Left colon (tissue), 2 donors: ENCODE measurements at places on chromosomes 4 and X. TPM values are rescaled to one million over a fixed set of nuclear protein-coding genes. Genes with fewer than 3 reads are reported as not detected.
A peak's percentile ranks its signal among the peaks of the same experiment; 100 is the strongest.

DNA sequence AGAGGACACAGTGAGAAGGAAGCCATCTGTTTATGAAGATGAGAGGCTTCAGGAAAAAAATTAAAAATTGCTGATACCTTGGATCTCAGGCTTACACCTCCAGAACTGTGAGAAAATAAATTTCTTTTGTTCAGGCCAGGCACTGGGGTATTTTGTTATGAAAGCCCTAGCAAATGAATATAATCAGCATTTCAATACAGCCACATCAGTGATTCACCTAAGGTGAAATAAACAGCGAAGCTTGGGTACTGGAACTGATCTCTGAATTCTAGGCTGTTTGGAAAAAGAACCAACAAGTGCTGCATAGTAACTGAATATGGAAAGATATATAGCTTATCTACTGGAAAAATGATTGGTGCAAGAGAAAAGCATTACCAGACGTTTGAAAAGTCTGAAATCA, 88.5 kb downstream of the PDS5A start:
- DNase-seq, result no peak

DNA sequence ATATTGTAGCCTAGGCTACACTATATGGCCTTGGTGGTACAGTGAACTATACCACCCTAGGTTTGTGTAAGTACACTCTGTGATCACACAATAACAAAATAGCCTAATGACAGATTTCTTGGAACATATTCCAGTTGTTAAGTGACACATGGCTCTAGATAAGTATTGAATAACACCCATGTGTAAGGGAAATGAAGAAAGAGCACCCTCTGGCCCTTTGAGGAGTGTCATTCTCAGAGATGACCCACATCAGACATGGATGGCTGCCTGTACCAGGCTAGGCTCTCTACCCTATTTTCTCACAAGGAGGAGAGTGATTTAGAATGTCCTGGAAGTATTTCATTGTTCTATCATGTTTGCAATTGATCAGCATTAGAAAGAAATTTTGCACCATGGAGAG, 61.7 kb downstream of the HAND2 start:
- no peak for DNase-seq

DNA sequence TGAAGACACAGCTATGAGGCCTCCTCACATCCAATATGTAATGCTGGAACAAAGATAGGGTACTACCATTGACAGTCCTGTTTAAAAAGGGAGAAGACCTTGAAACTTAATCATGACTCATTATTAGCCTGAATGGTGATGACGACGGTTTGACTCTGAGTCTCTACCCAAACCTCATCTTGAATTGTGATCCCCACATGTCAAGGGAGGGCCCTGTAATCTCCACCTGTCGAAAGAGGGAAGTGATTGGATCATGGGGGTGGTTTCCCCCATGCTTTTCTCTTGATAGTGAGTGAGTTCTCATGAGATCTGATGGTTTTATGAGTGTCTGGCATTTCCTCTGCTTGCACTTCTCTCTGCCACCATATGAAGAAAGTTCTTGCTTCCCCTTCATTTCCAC, 395.3 kb upstream of the CPEB2 start:
- DNase-seq, result no peak

GRCh38 chr4:145179281-145179860, 1.0 kb downstream of the OTUD4 start:
- DNase-seq, result peak; percentile 82

- no peak for DNase-seq
Measured at GRCh38 chr4:42067264-42067663, 76.9 kb downstream of the SLC30A9 start.

- no peak for DNase-seq
Measured at GRCh38 chrX:79161655-79162054, 17.2 kb downstream of the GPR174 start.

DNA sequence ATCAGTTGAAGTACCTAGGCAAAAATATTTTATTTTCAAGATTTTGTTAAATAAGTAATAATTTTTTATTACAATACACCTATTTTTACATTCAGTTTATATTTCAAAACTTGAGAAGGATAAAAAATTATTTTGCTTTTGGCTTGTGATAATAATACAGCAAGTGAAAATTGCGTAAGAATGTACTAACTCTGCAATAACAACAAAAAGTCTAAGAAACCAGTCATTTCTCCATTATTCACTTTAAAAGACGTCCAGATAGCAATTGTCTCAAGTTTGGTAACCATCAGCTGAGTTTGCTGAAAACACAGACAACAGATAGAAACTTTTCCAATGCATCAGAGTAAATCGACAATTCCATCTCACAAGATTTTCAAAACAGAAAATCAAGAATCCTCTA, 12.1 kb downstream of the CXCL8 start:
- DNase-seq, result no peak

CACNA1F gene
- total RNA-seq, result 2.0 TPM

COL4A6 gene
- total RNA-seq, result 0.73 TPM
